Bone marrow (tissue), 2 donors: ENCODE measurements at places on chromosomes 5 and 9.

GRCh38 chr9:16726718-16727451 lies 143.6 kb downstream of the BNC2 start:
- DNase-seq, result no peak

DNA sequence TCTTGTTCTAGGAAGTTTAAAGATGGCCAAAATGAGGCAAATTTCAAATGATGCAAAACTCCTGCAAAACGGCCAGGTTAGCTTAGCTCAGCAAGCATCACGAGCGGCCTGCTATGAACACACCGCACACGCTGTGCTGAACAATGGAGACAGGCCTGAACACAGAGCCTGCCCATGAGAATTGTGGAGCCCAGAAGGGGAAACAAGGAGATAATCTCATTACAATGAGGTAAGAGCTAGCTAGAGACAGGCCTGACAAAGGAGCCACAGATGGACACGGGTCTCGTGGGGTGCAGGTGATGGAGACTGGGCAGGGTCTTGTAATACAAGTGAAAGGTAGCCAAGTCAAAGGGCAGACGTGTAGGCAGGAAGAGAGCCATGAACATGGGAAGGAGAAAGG lies 50.2 kb downstream of the PSMB7 start:
- DNase-seq, result no peak

- DNase-seq, result no peak
These were observed 13.3 kb downstream of the PHAX start for GRCh38 chr5:126613941-126614592.

DNA sequence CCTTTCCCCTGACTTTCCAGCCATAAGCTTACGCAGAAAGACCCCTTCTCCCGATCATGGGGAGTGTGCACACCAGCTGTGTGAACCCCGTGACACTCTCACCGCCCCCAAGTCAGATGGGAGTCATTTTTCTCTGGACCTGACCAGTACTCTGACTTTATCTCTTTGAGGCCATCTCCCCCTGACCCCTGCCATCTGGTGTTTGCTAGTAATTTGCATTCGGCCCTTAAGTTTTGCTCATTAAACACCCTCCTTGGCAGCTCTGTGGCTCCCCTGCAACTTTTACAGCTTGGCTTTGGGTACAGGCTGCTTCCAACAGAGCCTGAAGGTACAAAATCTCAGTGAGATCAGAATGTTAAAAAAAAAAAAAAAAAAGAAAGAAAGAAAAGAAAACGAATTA lies 43.9 kb downstream of the PDZD2 start:
- DNase-seq, result no peak

DNA sequence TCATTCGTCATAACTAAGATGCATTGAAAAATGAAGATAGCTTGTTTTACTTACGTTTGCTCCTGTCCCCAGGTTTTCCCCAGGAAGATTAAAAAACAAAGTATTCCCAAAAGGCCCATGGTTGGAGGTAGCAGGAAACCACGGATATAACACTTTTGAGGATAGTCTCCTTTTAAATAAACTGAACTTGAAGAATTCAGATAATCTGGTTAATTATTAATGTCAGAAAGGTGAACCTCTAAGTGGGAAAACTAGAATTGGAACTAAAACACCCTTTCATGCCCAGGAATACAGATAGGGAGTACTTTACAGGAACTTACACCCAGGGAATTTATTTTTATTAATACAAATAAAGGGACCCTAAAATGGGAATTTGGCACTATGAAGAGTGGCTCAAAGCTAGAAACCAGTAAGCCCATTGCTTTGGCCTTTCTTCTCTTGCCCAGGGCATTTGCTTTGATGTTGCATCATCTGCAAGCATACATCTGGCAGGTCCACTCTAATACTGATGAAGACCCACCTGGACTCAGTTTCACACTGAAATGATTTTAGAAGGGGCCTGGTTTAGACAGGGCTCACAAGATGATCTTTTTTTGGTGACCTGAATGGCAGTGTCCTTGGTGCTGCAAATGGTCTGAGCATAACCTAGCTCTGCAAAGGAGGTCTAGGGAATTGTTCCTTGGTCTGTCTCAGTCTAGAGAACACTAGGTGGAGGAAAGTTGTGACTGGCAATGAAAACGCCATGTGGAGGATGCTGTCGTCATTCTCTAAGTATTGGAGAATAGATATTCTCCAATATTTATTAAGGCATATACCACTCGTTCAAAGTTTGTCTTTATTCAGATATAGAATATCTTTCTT lies at the start of gene C5:
Gene C5, minus strand, starts transcription at position 148 of the 861 bp plus-strand sequence. Its CDS starts 29 bp downstream, at position 119.
- DNase-seq, result no peak

DNA sequence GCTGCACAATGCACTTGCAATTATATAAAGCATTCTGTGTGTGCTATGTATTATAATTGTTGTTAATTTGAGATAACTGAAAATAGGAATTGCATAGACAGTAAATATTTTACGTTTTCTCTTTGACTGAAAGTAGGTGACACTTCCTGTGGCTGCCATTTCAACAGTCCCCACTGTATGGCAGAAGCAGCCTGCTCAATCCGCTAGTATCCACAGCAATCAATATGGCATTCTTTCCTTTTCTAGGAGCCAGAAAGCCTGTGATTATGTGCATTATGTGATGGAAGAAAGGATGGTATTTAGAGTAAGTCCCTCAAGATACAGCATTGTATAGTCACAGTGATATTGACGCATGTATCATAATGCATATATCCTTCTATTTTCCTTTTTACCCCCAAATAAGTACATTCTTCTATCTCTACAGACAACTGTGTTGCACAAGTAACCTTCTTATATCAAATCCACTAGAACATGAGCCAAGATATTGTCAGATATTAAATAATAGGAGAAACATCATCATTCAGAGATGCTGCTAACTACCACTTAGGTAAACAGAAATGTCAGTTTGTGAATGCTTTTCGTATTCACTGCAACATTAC lies 59.7 kb downstream of the CARTPT start:
- no peak for DNase-seq

GRCh38 chr9:132745756-132746709 lies 75.8 kb downstream of the GTF3C4 start:
- DNase-seq, result no peak

DNA sequence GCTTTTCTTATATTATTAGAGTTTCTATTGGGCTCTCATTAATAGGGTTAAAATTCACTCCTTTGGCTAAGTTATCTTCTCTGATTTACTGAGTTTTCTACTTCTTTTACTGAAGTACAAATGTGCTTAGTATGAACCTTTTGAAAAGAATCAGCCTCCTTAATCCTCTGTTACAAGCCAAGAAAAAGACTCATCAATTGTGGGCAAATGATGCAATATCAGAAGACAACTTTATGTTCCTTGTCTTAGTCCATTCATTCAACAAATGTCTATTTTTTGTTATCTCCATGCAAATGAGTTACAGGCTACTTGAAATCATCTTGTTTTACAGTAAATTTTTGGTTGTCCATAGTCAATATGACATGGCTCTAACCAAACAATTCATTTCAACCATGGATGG lies 40.3 kb downstream of the SNCAIP start:
- no peak for DNase-seq

- no peak for DNase-seq
These were observed 7.9 kb upstream of the RIMOC1 start for GRCh38 chr5:41896230-41896629.

DNA sequence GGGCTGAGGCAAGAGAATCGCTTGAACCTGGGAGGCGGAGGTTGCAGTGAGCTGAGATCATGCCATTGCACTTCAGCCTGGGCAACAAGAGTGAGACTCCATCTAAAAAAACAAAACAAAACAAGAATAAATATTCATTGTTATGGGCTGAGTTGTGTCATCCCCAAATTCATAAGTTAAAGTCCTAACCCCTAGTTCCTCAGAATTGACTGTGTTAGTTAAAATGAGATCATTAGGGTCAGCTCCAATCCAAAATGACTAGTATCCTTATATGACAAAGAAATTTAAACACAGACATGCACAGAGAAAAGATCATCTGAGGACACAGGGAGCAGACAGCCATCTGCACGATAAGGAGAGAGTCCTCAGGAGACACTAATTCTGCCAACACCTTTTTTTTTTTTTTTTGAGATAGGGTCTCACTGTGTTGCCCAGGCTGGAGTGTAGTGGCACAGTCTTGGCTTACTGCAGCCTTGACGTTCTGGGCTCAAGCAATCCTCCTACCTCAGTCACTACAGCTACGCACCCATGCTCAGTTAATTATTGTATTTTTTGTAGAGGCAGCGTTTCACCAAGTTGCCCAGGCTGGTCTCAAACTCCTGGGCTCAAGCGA lies 32.1 kb upstream of the GCNT1 start:
- no peak for DNase-seq

GRCh38 chr5:123814801-123815470 lies 303.0 kb downstream of the CSNK1G3 start:
- no peak for DNase-seq

DNA sequence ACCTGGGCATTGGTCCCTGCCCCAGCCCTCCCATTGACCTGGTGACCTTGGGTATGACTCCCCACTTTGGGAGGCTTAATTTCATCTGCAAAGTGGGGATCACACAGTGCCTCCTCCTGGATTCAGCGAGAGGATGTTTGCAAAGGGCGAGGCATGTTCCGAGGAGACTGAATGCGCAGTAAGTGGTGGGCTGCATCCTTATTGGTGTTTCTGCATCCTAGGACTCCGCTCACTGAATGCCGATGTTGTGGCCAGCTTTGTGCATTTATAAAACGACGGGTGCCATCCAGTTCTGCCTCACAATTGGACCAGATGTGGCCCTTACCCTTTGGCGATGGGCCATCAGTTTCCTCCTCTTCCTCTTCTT lies 23.5 kb upstream of the AIF1L start:
- DNase-seq, result no peak

DNA sequence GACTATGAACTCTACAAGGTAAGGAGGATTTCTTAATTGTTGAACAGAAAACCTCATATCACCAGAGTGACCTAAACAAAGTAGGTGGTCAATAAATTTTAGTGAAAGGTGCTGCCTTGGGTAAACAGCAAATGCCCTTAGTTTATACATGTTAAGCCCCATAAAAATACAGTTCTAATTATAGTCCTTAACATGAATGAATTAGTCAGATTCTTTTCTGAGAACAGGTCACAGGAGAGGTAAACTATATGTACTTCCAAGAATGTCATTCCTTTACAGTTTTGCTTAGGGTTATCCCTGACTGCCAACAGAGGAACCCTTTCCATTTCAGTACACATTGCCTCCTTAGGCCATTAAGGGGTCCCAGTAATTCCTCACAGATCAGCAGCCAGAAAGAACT lies 64.9 kb downstream of the PLPP1 start:
- DNase-seq, result no peak

- no peak for DNase-seq
These were observed 19.1 kb upstream of the FOXB2 start for GRCh38 chr9:77000330-77000729.

DNA sequence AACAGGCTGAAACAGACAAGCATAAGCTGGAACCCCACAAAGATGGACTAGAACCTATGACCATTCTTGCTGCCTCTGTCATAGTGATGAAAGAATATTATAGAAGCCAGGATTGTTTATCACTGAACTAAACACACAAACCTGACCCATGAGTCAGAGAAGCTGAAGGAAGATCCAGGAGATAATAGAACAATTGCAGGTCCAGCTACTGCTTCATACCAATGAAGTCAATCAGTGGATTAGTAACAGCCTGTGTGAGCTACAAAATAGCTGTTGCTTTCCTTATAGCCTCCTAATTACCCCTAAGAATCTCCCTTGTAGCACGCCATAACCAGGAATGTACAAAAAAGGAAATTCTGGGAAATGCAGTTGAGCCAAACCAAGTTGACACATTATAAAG lies 459.9 kb upstream of the ZNF462 start:
- no peak for DNase-seq

GRCh38 chr9:38707885-38708637 lies 11.9 kb downstream of the FAM240B start:
- DNase-seq, result no peak

GRCh38 chr5:111507276-111507675 lies 5.1 kb downstream of the STARD4 start:
- DNase-seq, result no peak

- no peak for DNase-seq
These were observed 105.6 kb upstream of the TXNDC8 start for GRCh38 chr9:110443146-110443865.
